ENCODE measurements at places on chromosomes 12 and 14. TPM values are rescaled to one million over a fixed set of nuclear protein-coding genes. Genes with fewer than 3 reads are reported as not detected.

TAS2R13 gene
- not detected for total RNA-seq

PIWIL1 gene
- total RNA-seq, result not detected

TPCN1 gene
- total RNA-seq, result 16.7 TPM

FLVCR2 gene
- total RNA-seq, result 5.8 TPM

CLEC4A gene
- not detected for total RNA-seq

PAPLN gene
- total RNA-seq, result 5.2 TPM

ZNF84 gene
- total RNA-seq, result 12.1 TPM

ENO2 gene
- 8.9 TPM for total RNA-seq

CTSG gene
- total RNA-seq, result not detected

A2M gene
- 6.6 TPM for total RNA-seq

KRT81 gene
- total RNA-seq, result not detected

KRT73 gene
- total RNA-seq, result not detected

B3GNT4 gene
- total RNA-seq, result not detected

PELI2 gene
- total RNA-seq, result 1.2 TPM

LALBA gene
- not detected for total RNA-seq

WNT1 gene
- total RNA-seq, result not detected

EML1 gene
- 4.8 TPM for total RNA-seq

Measured in myometrial cell (primary cell).